ENCODE measurements at places on chromosomes 7 and 10.

GRCh38 chr7:92697414-92697813, 107.2 kb upstream of the FAM133B start:
- no peak for DNase-seq

DNA sequence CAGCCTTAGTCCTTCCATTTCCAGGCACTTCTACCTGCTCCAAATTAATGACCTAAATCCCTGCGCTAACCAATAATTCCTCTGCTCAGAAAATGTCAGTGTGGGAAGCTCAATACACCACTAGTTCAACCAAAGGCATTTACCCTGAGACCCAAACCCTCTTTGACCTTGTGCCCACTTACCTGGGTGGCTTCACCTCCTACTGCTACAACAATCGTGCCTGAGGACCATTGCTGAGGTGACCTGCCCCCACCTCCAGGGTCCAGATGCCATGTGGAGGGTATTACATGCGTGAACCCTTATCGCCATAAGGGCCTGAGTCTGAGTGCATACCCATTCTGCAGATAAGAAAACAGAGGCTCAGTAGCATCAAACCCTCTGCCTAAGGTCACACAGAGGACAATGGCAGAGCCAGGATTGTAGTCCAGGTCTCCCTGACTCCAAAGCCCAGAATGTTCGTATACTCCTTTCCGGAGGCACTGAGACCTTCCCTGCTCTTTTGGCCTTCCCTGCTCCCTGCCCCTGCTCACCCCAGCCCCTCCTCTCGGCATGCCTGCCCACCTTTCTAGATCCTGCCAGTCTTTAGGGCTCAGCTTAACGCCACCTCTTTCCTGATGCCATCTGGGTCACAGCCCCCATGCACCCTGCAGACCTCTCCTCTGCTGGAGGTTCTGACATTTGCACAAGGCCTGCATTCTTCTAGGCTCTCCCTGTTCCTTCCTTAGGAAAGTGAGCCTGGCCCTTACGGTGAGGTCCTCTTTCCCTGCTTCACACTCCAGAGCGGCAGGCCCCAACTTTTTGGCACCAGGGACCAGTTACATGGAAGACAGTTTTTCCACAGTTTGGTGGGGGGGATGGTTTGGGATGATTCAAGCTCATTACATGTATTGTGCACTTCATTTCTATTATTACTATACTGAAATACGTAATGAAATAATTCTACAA, 94.9 kb downstream of the CHST15 start:
- DNase-seq: no peak

GRCh38 chr7:65980478-65981250, 1.3 kb downstream of the GUSB start:
- peak; percentile 3 for DNase-seq

- DNase-seq: no peak
Observed at GRCh38 chr10:36187380-36188079, 545.4 kb upstream of the FZD8 start.

DNA sequence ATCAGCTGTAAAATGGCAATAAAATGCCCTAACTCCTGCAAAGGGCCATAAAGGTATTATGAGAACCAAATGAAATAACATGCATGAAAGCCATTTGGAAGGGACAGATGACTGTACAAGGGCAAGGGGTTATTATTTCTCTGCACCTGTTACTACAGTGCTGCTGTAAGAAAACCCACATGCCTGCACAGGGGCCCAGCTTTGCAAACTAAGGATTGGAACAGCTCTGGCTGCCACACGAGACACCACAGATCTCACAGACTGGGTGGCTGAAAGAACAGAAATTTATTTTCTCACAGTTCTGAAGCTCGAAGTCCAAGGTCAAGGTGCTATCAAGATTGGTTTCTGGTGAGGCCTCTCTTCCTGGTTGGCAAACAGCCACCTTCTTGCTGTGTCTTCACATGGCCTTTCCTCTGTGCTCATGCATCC, 409.0 kb upstream of the NRP1 start:
- no peak for DNase-seq

GRCh38 chr7:110590415-110590814, 500.5 kb upstream of the LRRN3 start:
- no peak for DNase-seq

DNA sequence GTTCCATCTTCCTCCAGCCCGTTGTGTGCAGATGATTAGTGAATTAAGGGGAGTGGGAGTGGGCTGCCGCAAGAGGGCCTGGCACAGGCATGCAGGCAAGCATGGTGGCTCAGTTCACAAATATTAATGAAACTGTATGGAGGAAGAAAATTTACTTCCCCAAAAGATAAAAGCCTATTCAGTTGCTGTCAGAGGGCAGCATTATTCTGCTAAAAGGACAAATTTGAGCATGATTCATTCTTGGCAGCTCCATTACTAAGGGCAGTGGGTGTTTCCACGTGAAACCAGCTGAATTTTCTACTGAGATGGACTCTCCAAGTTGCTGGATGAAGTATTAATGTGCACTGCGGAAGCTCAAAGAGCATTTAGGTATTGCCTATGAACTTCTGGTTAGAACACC, 90.9 kb upstream of the WDR11 start:
- DNase-seq: no peak

DNA sequence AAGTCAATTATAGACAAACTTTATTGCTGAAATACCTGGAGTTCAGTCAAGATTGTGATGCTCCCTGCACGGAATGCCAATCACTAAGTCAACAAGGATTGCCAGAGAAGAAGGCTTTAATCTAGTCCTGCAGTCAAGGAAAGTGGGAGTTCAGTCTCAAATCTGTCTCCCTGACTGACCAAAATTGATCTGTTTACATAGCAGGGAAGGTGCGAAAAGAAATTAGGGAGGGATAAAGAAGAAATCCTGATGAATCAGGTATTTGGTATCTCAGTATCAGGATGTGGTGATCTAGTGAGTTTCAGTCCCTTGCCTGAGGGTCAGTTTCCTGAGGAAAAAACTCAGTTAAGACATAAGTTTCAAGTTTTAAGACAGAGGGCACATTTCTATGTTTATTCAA, 2.1 kb upstream of the AKR1D1 start:
- no peak for DNase-seq

GRCh38 chr10:99673492-99673891, 14.2 kb downstream of the ENTPD7 start:
- DNase-seq: no peak

- no peak for DNase-seq
Observed at GRCh38 chr10:100890673-100891317, 22.0 kb upstream of the SLF2 start.

DNA sequence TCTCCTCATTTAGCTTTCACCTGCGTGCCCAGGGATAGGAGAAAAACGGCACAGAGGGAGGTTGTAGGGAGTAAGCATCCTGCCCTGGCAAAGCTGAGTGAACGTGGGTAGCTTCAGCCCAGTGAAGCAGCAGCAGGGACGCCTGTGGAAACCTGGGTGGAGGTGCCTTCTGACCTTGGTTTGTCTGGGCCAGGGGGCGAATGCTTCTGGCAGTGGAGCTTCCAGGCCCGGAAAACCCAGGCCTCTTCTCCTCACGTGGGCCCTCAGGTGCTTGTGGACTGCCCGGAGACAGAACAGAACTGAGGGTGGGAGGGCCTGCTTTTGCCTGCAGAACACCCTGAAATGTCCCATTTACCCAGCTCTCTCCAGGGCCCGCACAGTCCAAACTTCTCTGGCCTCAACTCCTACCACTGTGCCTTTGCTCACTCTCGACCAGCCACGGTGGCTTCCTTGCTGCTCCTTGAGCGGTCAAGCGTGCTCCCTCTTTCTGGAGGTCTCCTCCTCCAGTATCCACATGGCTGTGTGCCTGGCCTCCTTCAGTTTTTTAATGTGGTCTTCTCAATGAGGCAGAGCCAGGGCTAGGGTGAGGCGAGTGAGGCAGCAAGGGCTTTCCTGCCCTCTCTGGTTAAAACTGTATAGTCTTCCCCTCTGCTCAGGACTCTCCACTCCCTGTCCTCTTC, 62.4 kb downstream of the TMEM209 start:
- DNase-seq: no peak

GRCh38 chr7:127186686-127187085, 66.1 kb downstream of the GRM8 start:
- DNase-seq: no peak

DNA sequence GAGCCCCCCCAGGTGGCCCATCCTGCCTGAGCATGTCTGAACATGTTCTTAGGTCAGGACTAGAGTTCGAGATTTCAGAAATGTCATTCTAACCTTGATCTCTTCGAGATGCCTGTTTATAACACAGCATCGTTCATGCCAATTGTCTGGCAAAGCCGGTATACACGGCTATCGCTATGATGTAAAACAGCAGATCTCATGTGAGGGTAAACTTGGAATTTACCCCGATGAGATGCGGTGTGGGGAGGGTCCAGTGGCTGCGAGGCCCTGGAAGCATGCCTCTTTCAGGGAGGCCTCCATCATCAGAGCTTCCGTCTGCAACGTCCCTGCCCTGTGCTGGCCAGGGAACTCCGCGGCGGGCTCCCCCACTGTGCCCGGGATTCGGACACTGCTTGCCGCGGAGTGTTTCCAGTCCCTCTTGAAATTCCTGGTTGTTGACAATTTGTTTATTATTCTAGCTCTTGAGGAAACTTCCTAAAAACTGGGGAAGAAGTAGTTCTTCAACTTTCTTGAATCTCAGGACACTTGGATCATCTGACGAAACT, 168.6 kb upstream of the RHEB start:
- no peak for DNase-seq

GRCh38 chr7:118995350-118995749, 770.8 kb downstream of the ANKRD7 start:
- DNase-seq: no peak

DNA sequence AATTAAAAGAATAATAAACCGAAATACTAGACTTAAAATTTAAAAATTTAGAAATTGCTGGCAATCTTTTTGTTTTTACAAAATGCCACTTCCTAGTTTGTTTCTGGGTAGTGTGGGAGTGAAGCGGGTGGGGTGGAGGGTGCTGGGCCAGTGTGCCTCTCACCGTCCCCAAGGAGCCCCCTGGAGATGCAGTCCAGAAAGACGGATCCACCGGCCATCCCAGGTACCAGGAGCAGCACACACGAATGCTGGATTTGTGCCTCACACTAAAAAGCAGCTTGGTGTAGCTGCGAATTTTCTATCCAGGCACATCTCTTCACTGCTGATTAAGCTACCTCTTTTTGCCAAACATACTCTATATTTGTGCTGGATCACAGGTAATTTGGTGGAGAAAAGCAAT, 618.1 kb downstream of the DNAJB6 start:
- DNase-seq: no peak

DNA sequence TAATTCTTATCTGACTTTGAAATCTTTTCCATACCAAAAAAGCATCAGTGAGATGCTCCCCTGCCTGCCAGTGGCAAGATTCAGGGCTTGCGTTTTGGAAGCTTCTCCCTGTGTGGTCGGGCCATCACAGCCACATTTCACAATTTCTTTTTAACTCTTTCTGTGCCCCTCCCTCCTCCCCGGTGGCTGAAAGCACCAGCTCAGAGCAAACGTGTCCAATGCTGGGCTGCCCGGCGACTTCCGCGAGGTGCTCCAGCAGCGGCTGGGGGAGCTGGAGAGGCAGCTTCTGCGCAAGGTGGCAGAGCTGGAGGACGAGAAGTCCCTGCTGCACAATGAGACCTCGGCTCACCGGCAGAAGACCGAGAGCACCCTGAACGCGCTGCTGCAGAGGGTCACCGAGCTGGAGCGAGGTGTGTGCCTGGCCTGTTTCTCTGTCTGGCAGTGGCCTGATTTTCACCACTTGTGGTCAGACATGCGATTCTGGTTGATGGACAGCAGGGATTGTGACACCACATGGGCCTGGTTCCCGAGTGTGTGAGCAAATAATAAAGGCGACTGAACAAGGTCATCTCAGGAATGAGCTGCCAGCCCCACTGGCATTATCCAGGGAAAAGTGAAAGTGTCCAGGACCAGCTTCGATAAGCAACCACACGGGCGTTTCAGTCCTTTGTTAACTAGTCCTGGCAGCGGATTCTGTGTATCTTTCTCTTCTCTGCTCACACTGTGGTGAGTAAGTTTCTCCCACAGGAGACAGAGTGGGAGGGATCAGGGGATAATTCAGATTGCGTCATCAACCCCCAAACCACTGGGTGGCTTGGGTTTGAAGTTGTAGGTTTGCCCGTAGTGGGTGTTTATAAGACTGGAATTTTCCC, 2.6 kb downstream of the NPTX2 start:
- DNase-seq: peak; percentile 42

GRCh38 chr7:157440346-157441022, 103.7 kb downstream of the DNAJB6 start:
- DNase-seq: no peak

- DNase-seq: no peak
Observed at GRCh38 chr7:13981070-13981469, 8.4 kb downstream of the ETV1 start.

- DNase-seq: no peak
Observed at GRCh38 chr10:91378061-91378460, 32.1 kb upstream of the HECTD2 start.

GRCh38 chr7:83588602-83589240, 60.2 kb downstream of the SEMA3E start:
- DNase-seq: no peak

DNA sequence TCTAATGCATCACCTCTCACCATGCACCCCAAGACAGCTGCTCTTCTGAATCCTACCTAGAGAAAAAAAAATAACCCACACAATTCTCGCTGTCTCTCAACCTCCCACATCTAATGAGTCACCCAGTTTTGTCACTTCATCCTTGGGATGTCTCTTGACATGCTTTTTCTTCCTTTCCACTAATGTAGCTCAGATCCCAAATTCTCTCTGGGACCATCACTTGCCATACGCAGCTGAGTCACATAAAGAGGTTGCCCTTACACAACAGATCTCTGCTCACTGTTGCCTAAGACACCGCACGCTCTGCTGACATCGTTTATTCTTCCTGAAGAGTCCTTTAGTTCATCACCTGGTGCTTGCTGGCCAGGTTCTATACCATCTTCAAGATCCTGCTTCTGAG, 606.0 kb upstream of the GALNT17 start:
- DNase-seq: no peak

- DNase-seq: peak; percentile 63
Observed at GRCh38 chr7:29588900-29589696, 25.5 kb downstream of the PRR15 start.

- no peak for DNase-seq
Observed at GRCh38 chr10:3229815-3230214, 57.2 kb upstream of the PITRM1 start.

GRCh38 chr10:131825960-131826650, 74.7 kb upstream of the PPP2R2D start:
- DNase-seq: no peak

DNA sequence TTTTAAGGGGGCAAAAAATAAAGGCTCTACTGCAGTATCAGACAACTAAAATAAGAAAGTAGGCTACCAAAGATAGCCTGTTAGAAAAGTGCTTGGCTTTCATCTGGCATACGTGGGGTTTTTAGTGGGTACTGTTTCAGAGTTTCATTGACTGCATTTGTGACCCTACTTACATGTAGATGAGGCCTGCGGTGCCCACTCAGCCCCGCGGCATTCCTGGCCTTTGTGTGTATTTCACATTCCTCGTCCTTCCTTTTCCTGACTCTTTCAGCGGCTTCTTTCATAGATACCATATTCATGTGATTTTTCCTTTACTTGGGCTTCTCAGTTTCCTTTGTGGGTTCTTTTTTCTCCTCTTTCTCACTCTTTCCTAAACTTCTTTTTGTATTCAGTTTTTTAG, 50.7 kb downstream of the UBE3C start:
- DNase-seq: no peak
